Hepatic stellate cell (primary cell): ENCODE measurements at places on chromosomes 1 and 21.
A peak's percentile ranks its signal among the peaks of the same experiment; 100 is the strongest.

GRCh38 chr21:17784180-17784598 is 35.0 kb downstream of the C21orf91 start:
- no peak for DNase-seq

DNA sequence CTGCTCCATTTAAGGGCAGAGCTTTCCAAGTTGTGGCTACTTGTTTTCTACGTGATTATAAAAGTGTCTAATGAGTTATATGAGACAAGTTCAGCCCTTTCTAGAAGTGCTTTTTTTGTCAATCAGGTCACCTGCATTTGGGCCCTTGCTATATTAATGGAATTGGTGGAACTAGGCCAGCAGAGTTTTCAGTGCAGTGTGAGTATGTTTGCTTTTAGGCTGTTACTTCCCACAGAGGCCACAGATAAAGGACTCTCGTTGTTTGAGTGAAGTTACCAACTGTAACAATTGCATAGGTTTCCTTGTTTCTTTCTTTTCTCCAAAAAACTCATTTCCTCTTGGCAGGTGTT is 10.9 kb downstream of the SMAP2 start:
- DNase-seq: no peak

GRCh38 chr1:155254714-155255242 is 505 bp downstream of the ENTREP3 start:
- DNase-seq: peak; percentile 55

GRCh38 chr21:44947930-44948331 is 8.1 kb downstream of the SLX9 start:
- no peak for DNase-seq

GRCh38 chr1:165855010-165855838 is 27.8 kb downstream of the UCK2 start:
- no peak for DNase-seq

GRCh38 chr1:191886977-191887376 is 271.3 kb upstream of the RGS18 start:
- DNase-seq: no peak

DNA sequence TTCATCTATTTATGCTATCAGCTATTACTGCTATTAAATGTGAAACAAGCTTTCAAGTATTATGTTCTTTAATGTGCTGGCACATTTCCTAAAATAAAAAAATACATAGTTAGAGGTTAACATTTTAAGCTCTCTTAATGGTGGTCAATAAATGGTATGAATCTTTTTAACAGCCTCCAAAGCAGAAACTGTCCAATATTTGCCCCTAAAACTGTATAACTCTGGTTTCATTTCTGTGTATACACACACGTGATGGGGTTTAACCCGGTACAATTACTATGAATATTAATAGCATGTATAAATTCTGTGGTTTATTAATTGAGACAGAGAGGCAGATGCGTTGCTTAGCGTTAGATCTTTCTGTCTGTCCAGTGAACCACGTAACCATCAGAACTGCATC is 2.2 kb downstream of the ESRRG start:
- DNase-seq: no peak

DNA sequence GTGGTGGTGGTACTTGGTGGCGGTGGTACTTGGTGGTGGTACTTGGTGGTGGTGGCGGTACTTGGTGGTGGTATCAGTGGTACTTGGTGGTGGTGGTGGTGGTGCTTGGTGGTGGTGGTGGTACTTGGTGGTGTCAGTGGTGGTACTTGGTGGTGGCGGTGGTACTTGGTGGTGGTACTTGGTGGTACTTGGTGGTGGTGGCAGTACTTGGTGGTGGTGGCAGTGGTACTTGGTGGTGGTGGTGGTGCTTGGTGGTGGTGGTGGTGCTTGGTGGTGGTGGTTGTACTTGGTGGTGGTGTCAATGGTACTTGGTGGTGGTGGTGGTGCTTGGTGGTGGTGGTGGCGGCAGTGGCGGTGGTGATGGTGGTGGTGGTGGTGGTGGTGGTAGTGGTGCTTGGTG is 20.2 kb downstream of the COQ8A start:
- DNase-seq: no peak

DNA sequence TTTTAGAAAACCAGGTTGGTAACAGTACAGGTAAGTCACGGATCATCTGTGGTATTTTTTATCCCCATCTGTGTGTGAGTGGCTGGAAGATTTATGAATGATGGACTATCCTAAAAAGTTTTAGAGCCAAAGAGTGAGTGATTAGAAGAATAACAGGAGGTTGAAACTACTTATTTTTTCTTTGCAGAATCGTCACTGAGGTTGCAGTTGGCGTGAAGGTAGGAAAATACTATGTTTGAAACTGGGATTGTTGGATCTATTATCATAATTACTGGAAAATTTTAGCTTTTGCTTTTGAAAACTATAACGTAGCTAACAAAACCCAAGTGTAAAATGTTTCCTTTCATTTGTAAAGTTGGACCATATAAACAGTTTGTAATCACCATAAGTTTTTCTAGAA is 1.8 kb downstream of the PTBP2 start:
- no peak for DNase-seq

GRCh38 chr1:174013864-174014418 is 8.2 kb downstream of the RC3H1 start:
- DNase-seq: no peak

- DNase-seq: no peak
These were observed 334.4 kb downstream of the SRGAP2C start for GRCh38 chr1:121519042-121519755.

DNA sequence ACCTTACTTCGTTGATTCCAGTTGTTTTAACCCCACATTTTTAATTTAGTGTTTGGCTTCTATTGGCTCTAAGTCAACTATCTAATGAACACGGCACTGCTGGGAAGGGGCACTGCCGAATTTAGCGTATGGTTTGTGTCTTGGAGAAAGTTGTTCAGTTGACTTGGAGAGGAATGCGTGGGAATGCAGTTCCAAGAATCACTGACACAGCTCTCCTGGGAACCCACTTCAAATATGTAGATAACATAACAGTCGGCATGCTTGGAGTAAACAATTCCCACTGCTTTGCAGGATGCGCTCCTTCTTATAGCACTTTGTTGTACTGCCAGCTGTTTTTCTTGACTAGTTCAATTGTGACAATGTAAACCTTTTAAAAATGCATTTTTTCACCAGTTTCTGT is 104.3 kb downstream of the RYR2 start:
- DNase-seq: no peak

GRCh38 chr1:171828794-171829193 is 12.5 kb upstream of the DNM3 start:
- no peak for DNase-seq

DNA sequence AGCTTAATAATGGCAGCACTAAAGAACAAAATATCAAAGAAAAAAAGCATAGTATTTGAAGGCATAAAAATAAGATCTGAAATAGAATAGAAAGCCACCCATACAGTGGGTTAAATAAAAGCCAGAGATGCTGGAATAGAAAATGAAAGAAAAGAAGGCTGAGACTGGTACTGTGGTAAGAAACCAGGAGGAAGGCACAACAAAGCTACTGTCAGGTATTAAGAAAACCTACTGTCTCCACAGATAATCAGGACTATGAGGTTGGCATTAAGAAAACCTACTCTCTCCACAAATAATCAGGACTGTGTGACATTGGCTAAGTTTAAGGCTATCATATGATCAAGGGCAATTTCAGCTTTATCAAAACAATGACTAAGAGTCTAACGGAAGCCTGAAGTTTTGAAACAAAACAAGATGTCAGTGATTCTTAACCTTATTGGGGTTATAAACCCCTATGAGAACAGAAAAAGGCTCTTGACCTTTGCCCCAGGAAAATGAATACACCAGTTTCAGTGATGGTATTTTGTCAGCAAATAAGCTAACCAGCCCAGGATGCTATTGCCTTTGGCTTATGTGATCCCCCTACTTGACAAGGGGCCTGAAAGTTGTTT is 24.4 kb downstream of the MCOLN2 start:
- DNase-seq: no peak

- no peak for DNase-seq
These were observed 19.2 kb downstream of the NFIA start for GRCh38 chr1:61101536-61101935.

DNA sequence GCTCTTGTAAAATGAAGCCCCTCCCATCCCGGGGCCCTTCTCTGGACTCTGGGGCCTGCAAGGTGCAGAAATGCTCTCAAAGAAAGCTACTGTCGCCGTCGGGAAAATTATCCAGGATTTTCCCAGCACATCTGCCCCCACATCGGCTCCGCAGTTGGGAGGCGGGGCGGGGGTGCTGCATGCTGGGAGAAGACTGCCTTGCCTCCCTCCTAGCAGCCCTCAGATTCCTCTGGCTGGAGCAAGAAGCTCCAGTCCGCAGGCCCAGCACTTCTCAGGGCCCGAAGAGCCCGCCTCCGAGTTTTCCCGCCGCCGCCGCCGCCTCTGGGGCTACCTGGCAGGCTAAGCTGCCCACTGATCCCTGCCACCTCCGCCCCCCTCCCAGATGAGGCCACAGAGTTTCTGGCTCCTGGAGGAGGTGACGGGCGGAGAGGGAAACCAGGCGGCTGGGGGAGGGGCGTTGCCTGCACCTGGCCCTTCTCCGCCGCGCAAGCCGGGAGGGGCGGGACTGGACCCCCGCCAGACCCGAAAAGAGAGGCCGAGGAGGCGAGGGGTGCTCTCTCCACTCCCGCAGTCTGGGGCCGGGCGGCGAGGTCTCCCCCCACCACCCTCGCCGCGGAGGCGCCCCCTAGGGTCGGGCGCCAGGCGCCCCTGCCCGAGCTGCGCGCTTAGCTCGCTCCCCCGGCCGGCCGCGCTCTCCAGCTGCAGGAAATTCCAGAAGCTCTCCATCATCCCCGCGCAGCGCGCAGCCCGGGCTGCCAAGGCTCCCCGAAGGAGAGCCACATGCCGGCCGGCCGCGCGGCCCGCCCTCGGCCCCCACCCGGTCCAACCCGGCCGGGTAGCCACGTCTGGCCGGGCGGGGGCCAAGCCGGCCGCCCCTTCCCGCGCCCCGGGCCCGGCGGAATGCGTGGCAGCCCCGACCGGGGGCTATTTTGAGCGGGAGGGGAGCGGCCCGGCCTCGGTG is 28.8 kb downstream of the AHDC1 start:
- peak; percentile 92 for DNase-seq

DNA sequence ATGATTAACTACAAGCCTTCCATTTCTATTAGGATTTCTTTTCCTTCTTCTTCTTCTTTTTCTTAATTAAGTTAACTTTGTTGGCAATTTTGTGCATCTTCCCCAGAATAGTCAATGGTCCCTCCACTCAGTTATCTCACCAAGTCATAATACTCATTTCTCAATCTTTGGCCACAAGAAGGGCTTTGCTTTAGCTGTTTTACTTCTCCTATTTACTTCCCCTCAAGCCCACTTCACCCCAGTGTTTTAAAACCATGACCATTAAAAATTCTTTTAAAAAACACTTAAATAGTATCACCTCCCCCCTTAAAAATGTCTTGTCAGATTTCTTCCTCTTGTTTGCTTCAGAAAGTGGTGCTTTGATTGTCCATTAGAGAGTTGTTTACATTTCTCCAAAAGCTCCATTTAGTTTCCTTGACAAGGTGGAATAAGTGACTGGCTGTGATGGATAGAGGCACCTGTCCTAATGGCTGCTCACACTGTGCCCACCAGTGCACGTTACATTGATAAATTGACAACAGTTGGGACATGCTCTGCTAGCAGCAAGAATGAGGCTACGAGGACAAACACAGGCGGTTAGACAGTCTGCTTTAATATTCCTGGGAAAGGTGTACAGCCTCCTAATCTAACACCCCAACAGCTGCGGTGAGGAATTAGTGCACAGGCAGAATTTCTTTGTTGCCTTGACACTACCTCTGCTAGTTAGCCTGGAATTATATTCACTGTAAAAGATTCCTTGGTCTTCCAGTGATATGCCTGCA is 354.7 kb downstream of the LMO4 start:
- DNase-seq: peak; percentile 2

DNA sequence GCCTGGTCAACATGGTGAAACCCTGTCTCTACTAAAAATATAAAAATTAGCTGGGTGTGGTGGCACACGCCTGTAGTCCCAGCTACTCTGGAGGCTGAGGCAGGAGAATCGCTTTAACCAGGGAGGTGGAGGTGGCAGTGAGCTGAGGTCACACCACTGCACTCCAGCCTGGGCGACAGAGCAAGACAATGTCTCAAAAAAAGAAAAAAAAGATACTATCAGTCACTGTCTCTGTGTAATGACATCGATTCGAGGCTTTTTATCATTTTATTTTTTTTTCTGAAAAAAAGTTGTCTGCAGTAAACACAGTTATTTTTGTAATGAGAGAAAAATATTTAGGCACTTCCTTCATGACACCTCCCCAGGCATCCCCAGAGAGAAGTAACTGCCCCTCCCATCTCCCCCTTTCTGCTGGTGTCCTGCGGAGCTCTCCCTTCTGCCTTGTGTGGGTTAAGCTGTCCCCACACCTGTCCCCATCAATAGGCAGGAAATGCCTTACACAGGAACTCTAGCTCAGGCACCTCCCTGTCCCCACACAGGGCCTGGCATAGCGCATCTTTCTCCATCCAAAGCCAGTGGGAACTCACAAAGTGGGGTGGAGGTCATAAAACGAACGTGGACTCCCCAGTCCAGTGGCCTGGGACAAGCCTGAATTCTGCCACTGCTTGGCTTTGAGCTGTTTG is 132.0 kb downstream of the SYF2 start:
- DNase-seq: no peak

DNA sequence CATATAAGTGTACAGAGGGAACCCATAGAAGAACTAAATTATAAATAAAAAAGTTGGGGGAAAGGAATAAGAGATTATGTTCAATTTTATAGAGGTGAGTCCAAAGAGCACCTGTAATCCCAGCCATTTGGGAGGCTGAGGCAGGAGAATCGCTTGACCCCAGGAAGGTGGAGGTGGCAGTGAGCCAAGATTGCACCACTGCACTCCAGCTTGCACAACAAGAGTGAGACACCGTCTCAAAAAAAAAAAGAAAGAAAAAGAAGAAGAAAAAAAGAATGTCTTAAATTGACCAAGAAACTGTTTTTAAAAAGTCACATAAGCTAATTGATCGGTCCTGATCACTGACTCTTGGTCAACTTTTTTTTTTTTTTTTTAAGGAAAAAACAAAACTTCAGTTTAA is 19.1 kb upstream of the ATF3 start:
- DNase-seq: no peak

DNA sequence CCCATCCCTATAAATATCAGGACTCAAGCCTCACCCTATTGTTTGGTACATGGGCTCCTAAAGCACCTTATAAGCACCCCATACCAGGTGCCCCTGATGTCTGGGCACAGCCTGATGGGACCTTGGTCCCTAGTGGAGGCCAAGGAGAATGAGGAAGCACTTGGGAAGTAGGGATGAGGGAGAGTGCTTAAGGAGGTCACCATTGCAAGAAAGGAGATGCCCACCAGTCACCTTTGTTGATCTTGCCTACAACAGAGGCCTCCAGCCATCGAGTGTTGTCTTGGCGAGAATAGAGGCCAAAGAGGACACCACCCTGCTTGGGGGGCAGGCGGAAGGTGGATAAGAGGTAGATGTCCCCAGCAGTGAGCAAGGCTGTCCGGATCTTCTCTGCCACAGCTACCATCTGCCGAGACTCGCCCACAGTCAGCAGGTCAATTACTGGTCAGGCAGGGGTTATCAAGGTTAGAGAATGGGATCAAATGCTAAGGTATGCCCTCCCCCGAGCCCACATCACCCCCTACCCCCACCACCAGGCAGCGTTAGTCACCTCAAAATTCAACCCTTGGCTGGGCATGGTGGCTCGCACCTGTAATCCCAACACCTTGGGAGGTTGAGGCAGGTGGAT is 1.6 kb downstream of the THBS3 start:
- no peak for DNase-seq

GRCh38 chr1:245687152-245687635 is 532.4 kb downstream of the KIF26B start:
- no peak for DNase-seq
